ENCODE measurements at places on chromosomes 2 and 18.

- no peak for DNase-seq
These were observed 810.5 kb downstream of the SLC4A3 start for GRCh38 chr2:220437938-220438337.

GRCh38 chr2:231996797-231997540 lies 35.5 kb downstream of the DIS3L2 start:
- no peak for DNase-seq

- DNase-seq, result no peak
These were observed 27.3 kb downstream of the SPRED2 start for GRCh38 chr2:65404988-65405697.

DNA sequence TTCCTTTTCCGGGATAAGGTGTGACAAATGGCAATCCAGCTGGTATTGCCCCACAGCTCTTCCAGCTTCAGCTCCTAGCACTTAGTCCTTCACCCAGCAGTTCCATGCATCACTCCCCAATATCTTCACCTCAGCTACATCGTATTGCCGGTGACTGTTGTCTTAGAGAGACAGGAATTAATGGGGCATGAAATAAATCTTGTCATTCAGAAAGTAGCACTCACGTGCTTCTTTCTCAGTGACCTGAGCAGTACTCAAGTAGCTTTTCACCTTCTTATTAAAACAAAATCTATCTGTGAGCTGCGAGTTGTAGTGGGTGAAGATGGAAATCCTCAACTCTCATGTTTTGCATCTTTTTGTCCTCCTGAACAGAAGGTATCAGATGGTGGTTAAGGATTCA lies 72.8 kb downstream of the PTH2R start:
- no peak for DNase-seq

GRCh38 chr2:15260196-15260595 lies 300.9 kb downstream of the NBAS start:
- no peak for DNase-seq

- no peak for DNase-seq
These were observed 138.2 kb upstream of the OSR1 start for GRCh38 chr2:19496646-19497045.

- DNase-seq, result no peak
These were observed 192.1 kb downstream of the OTX1 start for GRCh38 chr2:63242747-63243146.

DNA sequence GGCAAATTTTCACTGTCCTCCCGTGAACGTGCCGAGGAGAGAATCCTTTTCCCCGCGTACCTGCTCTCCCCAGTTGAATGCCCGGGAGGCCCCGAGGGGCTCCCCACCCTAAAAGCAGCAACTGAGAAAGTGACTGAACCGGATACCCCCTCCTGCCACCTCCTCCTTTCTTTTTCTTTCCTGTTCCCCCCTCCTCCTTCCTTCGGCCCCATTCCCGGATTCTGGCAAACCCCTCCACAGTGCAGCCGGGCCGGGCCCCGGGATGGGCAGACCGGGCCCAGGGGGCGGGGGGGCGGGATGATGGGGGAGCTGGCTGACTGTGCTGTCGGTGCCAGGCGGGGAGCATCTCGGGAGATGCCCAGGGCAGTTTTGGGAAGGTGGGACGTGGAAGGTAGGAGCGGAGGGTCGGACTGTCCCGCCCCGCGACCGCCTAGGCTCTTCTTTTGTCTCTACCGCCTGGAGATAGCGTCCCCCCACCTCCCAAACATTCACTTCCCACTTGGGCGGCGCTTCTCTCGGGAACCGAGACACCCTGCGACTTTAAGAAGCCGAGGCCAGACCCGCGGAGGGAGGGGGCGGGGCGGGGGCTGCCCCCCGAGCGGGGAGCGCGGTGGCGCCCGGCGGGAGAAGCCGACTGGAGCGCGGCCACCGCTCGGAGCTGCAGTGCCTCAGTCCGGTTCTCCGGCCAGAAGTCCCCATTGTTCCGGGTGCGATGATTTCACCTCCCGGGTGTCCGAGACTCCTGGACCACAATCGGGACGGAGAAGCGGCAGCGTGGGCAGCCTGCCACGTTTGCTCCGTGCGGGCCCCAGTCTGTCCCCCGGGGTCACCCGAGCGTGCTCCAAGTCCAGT lies 8.2 kb downstream of the DLX2 start:
- DNase-seq, result no peak
